IMR-90 (cell line): ENCODE measurements at places on chromosomes 3 and 15.

GRCh38 chr3:188286087-188286513 lies 132.1 kb downstream of the LPP start:
- H3K36me3 ChIP-seq = peaks cover 11% of the 10 kb centered on the region
- H3K4me3 ChIP-seq = no peak overlapping the region
- H3K27me3 ChIP-seq = no peaks in the 10 kb centered on the region
- peak; percentile 100 for DNase-seq
- H3K4me1 ChIP-seq = peaks cover 31% of the 10 kb centered on the region
- peak overlapping the region; percentile 47; the same call in 1 of the 2 replicates for H3K27ac ChIP-seq

- peaks cover 3% of the 10 kb centered on the region; the same call in 1 of the 2 replicates for H3K4me1 ChIP-seq
- no peaks in the 10 kb centered on the region for H3K27me3 ChIP-seq
Observed at GRCh38 chr3:79085171-79085570, 682.6 kb downstream of the ROBO1 start.

DNA sequence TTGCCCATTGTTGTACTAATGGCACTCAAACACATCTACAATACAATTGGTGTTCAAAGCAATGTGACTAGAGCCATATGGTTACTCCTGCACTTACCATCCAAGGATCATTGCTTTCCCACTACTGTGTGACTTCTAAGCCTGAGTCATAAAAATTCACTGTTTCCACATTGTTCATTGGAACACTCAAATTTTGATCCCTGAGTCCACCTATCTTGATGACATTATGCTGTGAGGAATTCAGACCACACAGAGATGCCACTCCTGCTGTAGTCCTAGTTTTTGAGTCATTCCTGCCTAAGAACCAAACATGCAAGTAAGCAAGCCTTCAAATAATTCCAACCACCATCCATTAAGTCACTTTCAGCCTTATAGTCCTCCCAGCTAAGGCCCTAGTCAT lies 176.2 kb downstream of the EFHB start:
- no peak for DNase-seq
- H3K27me3 ChIP-seq = no peaks in the 10 kb centered on the region
- no peak overlapping the region for H3K27ac ChIP-seq
- H3K36me3 ChIP-seq = no peaks in the 10 kb centered on the region

GRCh38 chr3:78090382-78090781 lies 1050.5 kb downstream of the ROBO2 start:
- no peak overlapping the region for H3K4me3 ChIP-seq
- H3K27ac ChIP-seq = no peak overlapping the region
- no peaks in the 10 kb centered on the region for H3K27me3 ChIP-seq

- no peak overlapping the region for H3K27ac ChIP-seq
- H3K36me3 ChIP-seq = no peaks in the 10 kb centered on the region
- no peaks in the 10 kb centered on the region for H3K27me3 ChIP-seq
Observed at GRCh38 chr3:126961191-126961790, 21.6 kb upstream of the PLXNA1 start.

- H3K27me3 ChIP-seq = no peaks in the 10 kb centered on the region
- H3K36me3 ChIP-seq = no peaks in the 10 kb centered on the region; the same call in 1 of the 2 replicates
- H3K27ac ChIP-seq = no peak overlapping the region
- H3K4me1 ChIP-seq = peaks cover 2% of the 10 kb centered on the region; the same call in 1 of the 2 replicates
- DNase-seq = no peak
Observed at GRCh38 chr3:161275919-161276318, 54.8 kb downstream of the NMD3 start.

DNA sequence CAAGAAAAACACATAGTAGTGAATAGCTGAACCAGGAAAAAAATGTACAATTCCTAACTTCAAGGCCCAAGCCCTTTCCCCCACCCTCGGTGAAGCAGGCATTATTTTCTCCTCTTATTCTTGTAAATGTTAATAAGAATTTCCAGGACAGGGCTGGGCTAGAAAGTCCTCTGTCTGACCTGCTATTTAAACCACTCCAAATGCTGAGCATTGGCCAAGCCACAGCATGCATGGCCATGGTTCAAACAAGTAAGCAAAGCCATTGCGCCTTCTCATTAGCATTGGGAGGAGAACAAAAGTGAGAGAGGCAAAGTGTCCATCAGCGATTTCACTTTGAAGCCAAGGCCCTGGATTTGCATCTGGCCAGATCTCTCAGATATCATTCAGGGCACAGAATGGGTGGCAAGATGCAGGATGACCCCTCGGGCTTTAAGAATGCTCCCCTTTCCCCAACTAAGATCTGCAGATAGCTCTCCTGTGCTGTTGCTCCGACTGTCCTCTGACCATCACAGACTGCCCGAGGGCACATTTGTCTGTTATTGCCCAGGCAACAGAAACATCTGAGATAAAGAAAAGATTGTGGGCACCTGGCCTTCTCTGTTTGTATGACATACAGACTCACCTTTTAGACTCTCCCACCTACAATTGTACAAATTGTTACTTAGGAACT lies 46.3 kb downstream of the CEMIP start:
- H3K27ac ChIP-seq = no peak overlapping the region
- H3K36me3 ChIP-seq = peaks cover 67% of the 10 kb centered on the region
- H3K4me1 ChIP-seq = no peaks in the 10 kb centered on the region
- DNase-seq = no peak
- H3K27me3 ChIP-seq = no peaks in the 10 kb centered on the region
